ENCODE measurements at places on chromosomes 2 and 18. TPM values are rescaled to one million over a fixed set of nuclear protein-coding genes. Genes with fewer than 3 reads are reported as not detected.

Gene ANKRD30BL
- total RNA-seq: not detected

Gene EVA1A
- total RNA-seq: 6.3 TPM

Gene SLC30A3
- total RNA-seq: 0.52 TPM

Gene RND3
- total RNA-seq: 44.4 TPM

Gene EFHD1
- total RNA-seq: 2.1 TPM

Gene RALB
- total RNA-seq: 36.0 TPM

Gene SFT2D3
- total RNA-seq: 7.8 TPM

Gene LRRC30
- 9.4 TPM for total RNA-seq

Gene FBLN7
- total RNA-seq: 9.9 TPM

Gene PDCL3
- total RNA-seq: 15.7 TPM

Gene WNT6
- not detected for total RNA-seq

Gene ELAC1
- 6.3 TPM for total RNA-seq

Gene XDH
- not detected for total RNA-seq

Gene MYCN
- total RNA-seq: 7.3 TPM

Gene OTX1
- not detected for total RNA-seq

Gene ALPI
- not detected for total RNA-seq

Gene CRYGD
- total RNA-seq: not detected

Gene IAH1
- total RNA-seq: 57.9 TPM

Gene OSGEPL1
- 15.1 TPM for total RNA-seq

Gene CTNNA2
- total RNA-seq: 1.0 TPM

Gene GFPT1
- 30.8 TPM for total RNA-seq

Gene CIB4
- not detected for total RNA-seq

Gene SEMA4F
- 1.6 TPM for total RNA-seq

Gene ALPP
- total RNA-seq: not detected

Gene KATNAL2
- total RNA-seq: 8.4 TPM

Gene ABCG5
- not detected for total RNA-seq

Gene MREG
- total RNA-seq: 0.52 TPM

Gene FOXD4L1
- not detected for total RNA-seq

Gene CNDP1
- total RNA-seq: not detected

Gene DSG1
- not detected for total RNA-seq

Gene SKOR2
- not detected for total RNA-seq

Gene ARHGAP15
- total RNA-seq: 33.9 TPM

Gene CENPA
- total RNA-seq: 2.6 TPM

Gene OXER1
- total RNA-seq: under 0.01 TPM

Gene CYBRD1
- 89.2 TPM for total RNA-seq

Gene EVX2
- under 0.01 TPM for total RNA-seq

Gene IL36RN
- total RNA-seq: not detected
